ENCODE measurements at places on chromosomes 1 and 21.
A peak's percentile ranks its signal among the peaks of the same experiment; 100 is the strongest.

DNA sequence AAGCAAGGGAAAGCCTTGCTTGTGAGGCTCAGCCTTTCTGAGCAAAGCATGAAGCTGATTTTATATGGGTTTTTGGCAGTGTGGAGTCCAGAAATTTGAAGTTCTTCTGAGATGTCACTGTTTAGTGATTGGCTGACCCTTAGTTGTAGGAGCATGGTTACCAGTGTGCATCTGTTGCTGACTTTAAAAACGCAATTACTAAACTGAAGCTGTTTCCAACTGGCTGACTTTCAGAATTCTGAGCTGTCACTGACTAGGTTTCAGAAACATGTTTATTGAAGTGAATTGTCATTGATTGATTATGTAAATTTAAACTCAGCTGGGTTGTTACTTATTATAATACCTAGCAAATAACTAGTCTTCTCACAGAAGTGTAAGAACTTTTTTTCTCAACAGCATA, 89.4 kb downstream of the PDE4B start:
- no peak for DNase-seq

GRCh38 chr1:151762941-151763921, at the start of gene MRPL9:
Gene MRPL9, minus strand, starts transcription at chr1:151763496. Its CDS starts 17 bp downstream, at chr1:151763479.
- DNase-seq = peak; percentile 95

DNA sequence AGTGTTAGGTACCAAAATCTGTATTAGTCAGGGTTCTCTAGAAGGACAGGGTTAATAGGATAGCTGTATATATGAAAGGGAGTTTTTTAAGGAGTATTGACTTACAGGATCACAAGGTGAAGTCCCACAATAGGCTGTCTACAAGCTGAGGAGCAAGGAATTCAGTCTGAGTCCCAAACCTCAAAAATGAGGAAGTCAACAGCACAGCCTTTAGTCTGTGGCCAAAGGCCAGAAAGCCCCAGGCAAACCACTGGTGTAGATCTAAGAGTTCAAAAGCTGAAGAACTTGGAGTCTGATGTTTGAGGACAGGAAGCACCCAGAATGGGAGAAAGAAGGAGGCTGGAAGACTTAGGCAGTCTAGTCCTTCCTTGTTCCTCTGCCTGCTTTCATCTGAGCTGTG, 487.5 kb upstream of the CHRM3 start:
- no peak for DNase-seq

DNA sequence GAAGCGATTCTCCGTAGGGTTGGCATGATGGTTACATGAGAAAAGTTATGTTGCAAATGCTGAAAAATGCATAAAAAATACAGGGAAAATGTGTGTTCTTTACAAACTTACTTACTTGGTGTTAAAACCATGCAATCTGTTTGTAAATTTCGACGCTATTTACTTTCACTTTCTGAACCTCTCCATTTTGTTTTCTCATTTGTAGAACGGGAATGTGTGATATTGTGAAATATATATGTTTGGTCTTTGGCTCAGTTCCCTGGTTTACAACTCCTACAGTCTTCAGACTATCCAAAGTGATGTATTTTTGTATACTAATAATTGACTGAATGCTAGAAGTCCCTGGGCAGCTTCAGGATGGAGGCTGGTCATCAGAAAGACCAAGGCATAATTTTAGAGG, 982.3 kb downstream of the ADGRL2 start:
- no peak for DNase-seq

DNA sequence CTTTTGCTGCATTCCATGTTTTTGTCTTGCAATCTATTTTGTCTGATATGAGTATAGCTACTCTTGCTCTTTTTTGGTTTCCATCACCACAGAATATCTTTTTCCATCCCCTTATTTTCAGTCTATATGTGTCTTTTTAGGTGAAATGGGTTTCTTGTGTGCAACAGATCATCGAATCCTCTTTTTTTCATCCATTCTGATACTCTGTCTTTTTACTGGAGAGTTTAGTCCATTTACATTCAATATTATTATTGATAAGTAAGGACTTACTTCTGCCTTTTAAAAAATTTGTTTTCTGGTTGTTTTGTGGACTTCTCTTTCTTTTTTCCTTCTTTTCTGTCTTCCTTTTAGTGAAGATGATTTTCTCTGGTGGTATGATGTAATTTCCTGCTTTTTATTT, 64.6 kb upstream of the CD55 start:
- no peak for DNase-seq

Data from NCI-H82 (cell line).